Activated CD4-positive, alpha-beta T cell treated with anti-CD3 and anti-CD28 coated beads, Interleukin-10, Interleukin-2, amounts not matched to agents 100 ng/mL and 50 ng/mL, durations not matched to agents 16 hours and 8 hours (primary cell): ENCODE measurements at places on chromosomes 7 and 10.

DNA sequence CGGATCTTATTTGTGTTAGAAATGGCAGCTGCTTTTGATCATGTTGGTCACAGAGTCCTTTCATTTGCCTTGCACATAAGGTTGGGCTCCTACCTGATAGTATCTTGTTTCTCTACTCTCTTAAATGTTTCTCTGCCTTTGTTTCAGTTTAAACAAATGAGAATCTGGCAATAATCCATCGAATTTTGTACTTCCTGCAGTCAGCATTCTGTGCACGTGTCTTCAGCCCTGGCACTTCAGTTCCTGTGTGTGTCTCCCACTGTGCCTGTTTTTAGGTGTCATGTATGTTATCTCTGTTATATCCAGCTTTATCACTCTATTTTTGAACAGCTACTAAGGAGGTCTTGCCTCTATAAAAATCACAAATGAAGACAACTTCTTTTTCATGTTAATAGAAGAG, 28.4 kb upstream of the PTER start:
- no peak for DNase-seq

- no peak for DNase-seq
These were observed 32.5 kb upstream of the TRUB1 start for GRCh38 chr10:114905450-114905849.

DNA sequence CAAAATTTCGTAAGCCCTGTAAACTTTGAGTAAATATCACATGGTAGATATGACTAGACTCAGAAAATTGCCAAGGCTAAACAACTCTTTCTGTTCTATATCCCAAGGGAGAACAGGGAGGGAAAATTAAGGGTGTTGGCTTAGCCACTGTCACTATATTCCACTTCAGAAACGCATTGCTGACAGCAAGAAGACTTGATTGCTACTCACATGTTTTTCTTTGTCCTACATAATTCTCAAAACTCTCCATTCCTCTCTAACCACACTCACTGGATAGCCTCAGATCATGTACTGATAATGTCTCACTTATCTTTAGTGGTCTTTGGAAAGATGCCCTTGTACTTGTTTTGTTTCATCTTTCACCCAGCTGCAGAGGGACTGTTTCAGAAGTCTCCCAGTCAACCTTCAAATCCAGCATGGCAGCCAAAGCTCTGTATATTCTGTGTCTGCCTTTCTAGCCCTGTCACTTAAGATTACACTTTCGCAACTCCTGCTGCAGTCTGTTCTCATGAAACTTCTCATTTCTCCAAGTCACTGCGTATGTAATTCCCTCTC, 582.4 kb upstream of the FZD8 start:
- no peak for DNase-seq

GRCh38 chr10:15579605-15580004, 140.1 kb downstream of the ITGA8 start:
- DNase-seq: no peak
